AG20443 (cell line): ENCODE measurements at places on chromosomes 13 and 19.

- DNase-seq = no peak
Observed at GRCh38 chr13:42733046-42733445, 48.3 kb upstream of the FAM216B start.

GRCh38 chr13:78020861-78021260, 102.2 kb upstream of the EDNRB start:
- DNase-seq = no peak

GRCh38 chr13:29465741-29466293, 129.7 kb downstream of the SLC7A1 start:
- peak; percentile 26 for DNase-seq

- no peak for DNase-seq
Observed at GRCh38 chr13:103066079-103066780, at the start of gene SLC10A2. SLC10A2 (minus strand) TSS chr13:103066417; CDS start chr13:103066249, 168 bp downstream.

GRCh38 chr13:113520571-113520970, 30.1 kb upstream of the DCUN1D2 start:
- no peak for DNase-seq

DNA sequence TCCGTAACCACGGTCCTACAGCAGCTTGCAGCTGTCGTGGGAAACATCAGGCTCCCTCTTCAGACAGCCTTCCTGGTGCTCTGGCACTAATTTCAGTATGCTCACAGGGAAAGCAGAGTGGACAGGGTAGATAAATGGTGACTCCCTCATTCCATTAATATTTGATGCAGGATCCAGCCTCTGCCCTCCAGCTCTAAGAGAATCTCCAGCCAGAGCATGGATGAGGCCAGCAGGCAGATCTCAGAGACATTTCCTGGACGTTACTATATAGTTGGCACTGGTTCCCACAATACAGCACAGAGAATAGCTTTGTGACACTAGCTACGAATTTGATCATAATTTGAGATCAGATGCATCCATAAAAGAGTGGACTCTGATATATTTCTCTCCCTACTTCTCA, 341.4 kb downstream of the LIG4 start:
- DNase-seq = no peak

DNA sequence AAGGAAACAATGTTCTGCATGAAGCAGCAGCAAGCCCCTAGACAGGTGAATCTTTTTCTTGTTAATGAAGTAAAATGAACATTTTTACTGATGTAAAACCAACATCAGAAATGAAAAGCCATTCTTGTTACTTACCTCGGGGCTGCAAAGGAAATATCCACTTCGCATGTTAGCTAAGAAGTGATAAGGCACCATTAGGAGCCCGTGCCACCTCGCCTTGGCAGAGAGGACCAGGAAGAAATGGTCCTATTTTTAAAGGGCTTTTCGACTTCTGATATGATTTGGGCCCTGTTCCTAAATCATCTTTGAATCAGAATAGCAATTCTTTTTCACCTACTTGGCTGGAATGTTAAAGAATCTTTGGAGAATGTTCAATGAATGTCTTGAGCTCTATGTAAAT, 183.2 kb downstream of the OXGR1 start:
- no peak for DNase-seq

DNA sequence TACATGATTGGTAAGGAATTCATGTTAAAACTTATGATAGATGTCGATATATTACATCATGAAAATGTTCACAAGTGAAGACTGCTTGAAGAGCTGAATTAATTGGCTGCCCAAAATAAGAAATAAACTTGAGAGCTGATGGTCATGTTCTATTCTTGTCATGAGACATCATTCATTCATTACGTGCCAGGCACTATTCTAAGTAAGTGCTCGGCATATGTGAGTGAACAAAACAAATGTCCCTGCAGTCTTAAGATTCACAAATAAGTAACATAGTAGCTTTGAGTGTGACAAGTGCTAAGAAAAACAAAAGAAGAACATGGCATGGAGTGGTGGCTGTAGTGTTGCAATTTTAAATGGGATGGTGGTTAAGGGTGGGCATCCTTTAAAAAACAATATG, 329.3 kb downstream of the SUCLA2 start:
- DNase-seq = no peak

- peak; percentile 12 for DNase-seq
Observed at GRCh38 chr13:64428196-64428595, 2801.9 kb downstream of the PCDH9 start.

- DNase-seq = peak; percentile 93
Observed at GRCh38 chr19:12757544-12758274, 6.1 kb downstream of the BEST2 start.

GRCh38 chr13:108669381-108669780, 40.0 kb downstream of the MYO16 start:
- no peak for DNase-seq

- DNase-seq = peak; percentile 25
Observed at GRCh38 chr13:80215368-80215767, 125.6 kb downstream of the SPRY2 start.

DNA sequence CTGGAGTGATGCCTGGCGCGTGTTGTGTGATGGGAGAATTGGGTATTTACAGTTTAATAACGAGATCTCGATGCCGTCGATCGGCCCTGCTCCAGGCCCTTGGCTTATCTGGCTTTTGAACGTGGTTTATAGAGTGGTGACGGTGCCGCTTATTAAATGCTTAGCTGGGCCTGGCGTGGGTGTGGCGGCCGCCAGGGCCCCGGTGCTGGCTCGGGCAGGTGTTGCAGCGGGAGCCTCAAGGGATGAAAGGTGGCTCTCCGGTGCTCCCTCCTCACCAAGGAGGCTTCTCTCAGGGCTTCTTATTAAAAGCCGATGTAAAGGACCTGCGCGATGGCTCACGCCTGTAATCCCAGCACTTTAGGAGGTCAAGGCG, 173.8 kb downstream of the KDM4B start:
- DNase-seq = no peak

GRCh38 chr13:44805585-44805984, 183.7 kb downstream of the NUFIP1 start:
- DNase-seq = no peak

GRCh38 chr19:19181488-19181998, 10.4 kb downstream of the BORCS8 start:
- DNase-seq = no peak

- DNase-seq = peak; percentile 92
Observed at GRCh38 chr19:54209811-54210494, 9.3 kb downstream of the RPS9 start.

DNA sequence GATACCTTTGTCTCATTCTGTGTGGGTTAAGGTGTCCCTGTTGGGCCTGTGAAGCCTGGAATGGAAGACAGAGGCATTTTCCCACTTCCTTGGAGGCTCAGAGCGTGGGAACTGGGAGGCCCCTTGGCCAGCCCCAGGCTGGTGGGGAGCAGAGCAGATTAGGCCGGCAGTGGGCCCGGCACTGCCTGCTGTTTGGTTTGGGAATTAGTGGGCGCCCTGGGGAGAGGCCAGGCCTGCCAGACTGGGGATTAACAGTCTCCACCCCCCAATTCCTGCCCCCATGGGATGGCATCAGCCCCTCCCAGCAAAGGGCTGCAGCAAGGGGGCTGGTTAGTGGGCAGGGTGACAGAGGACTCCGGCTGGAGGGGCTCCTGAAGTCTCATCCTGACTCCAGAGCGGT, 3.1 kb upstream of the BEST2 start:
- DNase-seq = no peak

GRCh38 chr13:22053053-22053452, 382.2 kb downstream of the FGF9 start:
- no peak for DNase-seq

DNA sequence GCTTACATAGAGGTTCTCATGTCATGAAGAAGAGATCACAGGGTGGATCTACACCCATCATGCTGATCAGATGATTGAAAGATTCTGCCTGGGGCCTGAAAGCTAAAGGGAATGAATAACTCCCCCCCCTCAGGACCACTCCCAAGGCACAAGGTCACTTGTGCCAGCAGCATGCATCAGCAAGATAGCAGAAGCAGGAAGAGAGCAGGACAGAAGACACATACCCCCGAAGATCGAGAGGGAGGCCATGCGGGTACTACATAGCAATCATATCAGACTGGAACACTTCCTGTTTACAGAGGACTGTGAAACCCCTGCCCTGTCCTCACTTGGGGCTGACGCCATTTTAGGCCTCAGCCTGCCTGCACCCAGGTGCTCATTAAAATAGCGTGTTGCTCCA, 143.2 kb upstream of the EDNRB start:
- DNase-seq = no peak

DNA sequence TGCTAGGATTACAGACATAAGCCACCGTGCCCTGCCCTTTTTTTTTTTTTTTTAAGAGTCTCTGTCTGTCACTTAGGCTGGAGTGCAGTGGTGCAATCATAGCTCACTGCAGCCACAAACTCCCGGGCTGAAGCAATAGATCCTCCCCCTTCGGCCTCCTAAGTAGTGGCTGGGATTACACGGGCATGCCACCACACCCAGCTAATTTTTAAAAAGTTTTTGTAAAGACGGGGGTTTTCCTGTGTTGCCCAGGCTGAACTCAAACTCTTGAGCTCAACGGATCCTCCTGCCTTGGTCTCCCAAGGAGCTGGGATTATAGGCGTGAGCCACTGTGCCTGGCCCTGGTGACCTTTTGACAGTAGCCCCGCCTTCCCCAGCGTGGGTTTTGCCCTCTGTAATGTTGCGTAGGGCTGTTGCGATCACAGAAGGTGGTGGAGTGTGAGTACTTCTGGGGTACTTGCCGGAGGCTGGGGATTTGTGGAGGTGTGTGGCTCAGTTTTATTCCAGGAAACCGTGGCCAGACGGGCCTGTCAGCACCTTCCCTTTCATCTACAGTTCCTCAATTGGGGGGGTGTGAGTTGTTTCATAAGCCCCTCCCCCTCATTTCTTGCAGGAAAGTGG, 11.6 kb upstream of the RETN start:
- DNase-seq = no peak

- DNase-seq = no peak
Observed at GRCh38 chr13:33105387-33106005, 89.3 kb downstream of the KL start.

DNA sequence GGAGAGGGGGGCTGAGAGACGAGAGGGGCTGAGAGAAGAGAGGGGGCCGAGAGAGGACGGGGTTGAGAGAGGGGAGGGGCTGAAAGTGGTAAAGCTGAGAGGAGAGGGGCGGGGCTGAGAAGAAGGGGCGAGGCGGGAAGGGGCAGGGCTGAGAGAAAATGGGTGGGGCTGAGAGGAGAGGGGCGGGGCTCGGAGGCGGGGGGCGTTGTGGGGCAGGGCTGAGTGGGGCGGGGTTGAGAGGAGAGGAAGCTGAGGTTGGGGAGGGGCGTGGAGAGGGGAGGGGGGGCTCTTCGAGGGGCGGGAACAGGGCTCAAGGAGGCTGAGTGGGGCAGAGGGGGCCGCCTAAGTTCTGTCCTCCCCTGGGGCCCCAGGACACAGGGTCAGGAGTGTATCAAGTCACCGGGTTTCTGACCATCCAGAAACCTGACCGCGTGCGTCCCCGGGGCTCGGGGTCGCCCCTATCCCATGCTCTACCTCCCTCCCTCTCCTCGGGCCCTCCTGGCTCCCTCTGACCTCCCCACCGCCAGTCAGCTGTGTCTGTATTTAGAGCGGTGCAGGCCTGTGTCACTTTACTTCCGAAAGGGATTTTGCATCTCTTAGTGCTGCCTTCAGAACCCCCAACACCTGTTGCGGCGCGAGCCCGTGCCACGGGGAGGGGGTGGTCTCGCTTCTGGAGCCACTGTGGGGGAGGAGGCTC, 38.6 kb upstream of the SEMA6B start:
- peak; percentile 60 for DNase-seq

- peak; percentile 71 for DNase-seq
Observed at GRCh38 chr13:114115191-114115671, 17.2 kb downstream of the RASA3 start.

GRCh38 chr19:16554776-16555175, 12.5 kb upstream of the CHERP start:
- DNase-seq = no peak

DNA sequence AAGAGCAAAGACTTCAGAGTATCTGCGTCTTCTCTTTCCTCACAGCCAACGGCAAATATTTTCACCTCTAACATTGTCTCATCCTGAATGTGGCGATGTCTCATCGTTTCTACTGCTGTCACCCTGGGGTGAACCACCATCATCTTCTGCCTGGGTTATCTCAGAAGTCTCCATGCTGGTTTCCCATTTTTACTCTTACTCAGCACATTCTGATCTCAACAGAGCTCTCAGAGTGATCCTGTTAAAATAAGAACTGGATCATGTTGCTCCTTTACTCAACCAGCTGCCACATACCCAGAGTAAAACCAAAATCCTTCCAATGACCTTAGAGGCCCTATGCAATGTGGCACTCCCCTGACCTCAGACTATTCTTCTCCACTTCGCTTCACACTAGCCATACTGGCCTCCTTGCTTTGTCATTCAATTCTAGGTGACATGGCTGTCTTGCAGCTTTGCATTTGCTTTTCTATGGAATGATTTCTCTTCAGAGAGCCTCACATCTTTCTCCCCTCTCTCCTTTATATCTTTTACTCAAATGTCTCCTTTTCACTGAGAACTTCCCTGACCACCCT, 7.8 kb upstream of the OLFM4 start:
- DNase-seq = no peak

GRCh38 chr13:19681517-19681916, 48.1 kb downstream of the MPHOSPH8 start:
- DNase-seq = no peak

GRCh38 chr19:34051255-34051654, 121.0 kb upstream of the LSM14A start:
- no peak for DNase-seq

- DNase-seq = no peak
Observed at GRCh38 chr13:42388326-42388725, 116.4 kb downstream of the AKAP11 start.

DNA sequence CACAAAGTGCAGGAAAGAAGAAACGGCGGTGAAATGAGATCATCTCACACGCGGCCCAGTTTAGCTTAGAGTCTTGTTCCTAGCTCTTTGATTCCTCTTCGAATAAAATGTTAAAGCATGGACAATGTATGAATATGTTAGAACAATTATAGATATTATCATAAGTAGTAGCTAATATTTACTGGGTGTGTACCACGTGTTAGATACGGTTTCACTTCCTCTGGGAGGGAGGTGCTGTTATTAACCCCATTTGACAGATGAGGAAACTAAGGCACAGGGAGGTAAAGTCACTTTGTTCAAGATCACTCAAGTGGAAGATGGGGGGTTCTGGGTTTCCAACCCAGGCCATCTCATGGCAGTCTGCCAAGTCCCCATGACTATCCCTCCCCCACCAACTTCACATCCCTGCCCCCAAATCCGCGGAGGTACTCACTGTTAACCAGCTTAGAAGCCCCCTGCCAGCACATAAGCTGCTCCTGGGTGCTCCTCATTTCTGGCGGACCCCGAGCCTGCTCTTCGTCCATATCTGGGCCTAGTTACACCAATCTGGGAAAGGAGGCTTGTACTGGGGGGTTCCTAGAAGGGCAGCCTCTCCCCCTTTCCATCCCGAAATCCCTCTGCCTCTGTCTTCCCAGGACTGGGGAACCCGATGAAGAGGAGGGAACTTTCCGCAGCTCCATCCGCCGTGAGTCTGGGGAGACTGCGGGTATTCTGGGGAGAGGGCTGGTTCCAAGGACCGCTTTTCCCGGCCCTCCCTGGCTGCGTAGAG, 1.0 kb upstream of the FXYD7 start:
- DNase-seq = no peak

- DNase-seq = no peak
Observed at GRCh38 chr13:65593298-65593874, 1636.8 kb downstream of the PCDH9 start.
